ENCODE measurements at places on chromosomes 5 and 9. TPM values are rescaled to one million over a fixed set of nuclear protein-coding genes. Genes with fewer than 3 reads are reported as not detected.

The C8G gene
- 1.4 TPM for total RNA-seq

The ARL14EPL gene
- 0.58 TPM for total RNA-seq

- DNase-seq, result no peak
Measured at GRCh38 chr5:132799392-132799791, 13.7 kb upstream of the SOWAHA start.

- DNase-seq, result no peak
Measured at GRCh38 chr9:13448482-13448881, 169.0 kb upstream of the MPDZ start.

GRCh38 chr9:128384801-128385495, 13.8 kb downstream of the URM1 start:
- no peak for DNase-seq

DNA sequence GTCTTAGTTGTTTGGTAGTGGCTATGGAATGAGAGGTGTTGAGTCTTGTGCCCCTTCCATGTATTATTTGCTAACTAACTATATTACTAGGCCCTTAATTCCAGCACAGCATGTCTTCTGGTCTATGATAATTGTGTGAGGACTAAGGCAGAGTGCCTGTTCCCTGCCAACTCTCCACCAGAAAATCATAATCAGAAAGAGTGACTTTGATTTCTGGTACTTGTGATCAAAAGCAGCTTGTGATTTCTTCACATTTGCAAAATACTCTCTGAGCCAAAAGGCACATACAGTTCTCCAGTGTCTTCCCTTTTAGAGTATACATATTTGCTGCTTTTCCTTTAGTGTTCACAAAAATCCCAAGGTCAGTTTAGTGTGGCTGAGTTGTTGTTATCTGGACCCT, 229.9 kb downstream of the GNA14 start:
- no peak for DNase-seq

- peak; percentile 36 for DNase-seq
Measured at GRCh38 chr9:125650271-125650737, 56.7 kb downstream of the MAPKAP1 start.

GRCh38 chr5:95102687-95103086, 182.2 kb downstream of the MCTP1 start:
- no peak for DNase-seq

GRCh38 chr5:180364306-180364856, 11.2 kb upstream of the GFPT2 start:
- DNase-seq, result no peak

- DNase-seq, result no peak
Measured at GRCh38 chr9:85038061-85038460, 368.5 kb downstream of the NTRK2 start.

The COL27A1 gene
- total RNA-seq, result 48.6 TPM

The F12 gene
- 1.00 TPM for total RNA-seq

- no peak for DNase-seq
Measured at GRCh38 chr9:37426846-37427245, 4.3 kb downstream of the GRHPR start.

The CAVIN4 gene
- total RNA-seq, result 2.5 TPM

GRCh38 chr5:8528106-8528505, 659.2 kb downstream of the MTRR start:
- DNase-seq, result no peak

The SLC36A2 gene
- not detected for total RNA-seq

The CARTPT gene
- not detected for total RNA-seq

- no peak for DNase-seq
Measured at GRCh38 chr9:13111778-13112177, 167.7 kb downstream of the MPDZ start.

- DNase-seq, result no peak
Measured at GRCh38 chr5:122262103-122262502, 49.9 kb upstream of the SNCAIP start.

The FGD3 gene
- total RNA-seq, result not detected

DNA sequence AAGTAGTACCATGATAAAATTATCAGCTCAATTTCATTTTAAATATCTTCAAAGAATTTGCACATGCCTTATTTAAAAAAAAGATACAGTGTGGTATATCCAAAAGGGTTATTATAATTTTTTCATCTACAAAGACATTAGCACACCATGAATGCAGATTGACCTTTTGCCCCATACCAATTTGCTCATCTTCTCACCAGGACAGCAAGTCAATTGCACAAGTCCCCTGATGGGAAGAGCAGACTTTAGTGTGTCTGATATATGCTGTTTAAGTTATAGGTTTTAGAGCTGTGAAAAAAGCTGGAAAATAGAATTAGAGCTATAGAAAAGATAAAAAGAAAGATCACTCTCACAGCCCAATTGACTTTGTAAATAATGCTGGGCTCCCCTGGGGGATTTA, 325.8 kb upstream of the CDH6 start:
- no peak for DNase-seq

The CA9 gene
- total RNA-seq, result not detected

GRCh38 chr9:103755986-103756385, 338.1 kb upstream of the SMC2 start:
- DNase-seq, result no peak

The ORM2 gene
- not detected for total RNA-seq

DNA sequence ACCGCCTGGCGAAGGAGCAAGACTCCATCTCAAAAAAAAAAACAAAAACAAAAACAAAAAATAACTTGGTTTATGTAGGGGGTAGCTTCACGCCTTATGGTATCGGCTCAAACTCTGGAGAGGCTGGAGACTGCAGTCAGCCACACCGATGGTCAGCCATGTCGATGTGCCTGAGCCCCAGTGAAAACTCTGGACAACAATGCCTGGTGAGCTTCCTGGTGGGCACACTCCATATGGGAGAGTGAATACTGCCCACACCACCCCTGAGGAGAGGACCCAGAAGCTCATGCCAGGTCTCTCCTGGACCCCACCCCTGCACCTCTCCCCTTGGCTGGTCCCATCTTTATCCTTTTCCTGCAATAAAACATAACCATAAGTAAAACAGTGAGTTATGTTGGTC, 19.6 kb downstream of the IPPK start:
- DNase-seq, result no peak

DNA sequence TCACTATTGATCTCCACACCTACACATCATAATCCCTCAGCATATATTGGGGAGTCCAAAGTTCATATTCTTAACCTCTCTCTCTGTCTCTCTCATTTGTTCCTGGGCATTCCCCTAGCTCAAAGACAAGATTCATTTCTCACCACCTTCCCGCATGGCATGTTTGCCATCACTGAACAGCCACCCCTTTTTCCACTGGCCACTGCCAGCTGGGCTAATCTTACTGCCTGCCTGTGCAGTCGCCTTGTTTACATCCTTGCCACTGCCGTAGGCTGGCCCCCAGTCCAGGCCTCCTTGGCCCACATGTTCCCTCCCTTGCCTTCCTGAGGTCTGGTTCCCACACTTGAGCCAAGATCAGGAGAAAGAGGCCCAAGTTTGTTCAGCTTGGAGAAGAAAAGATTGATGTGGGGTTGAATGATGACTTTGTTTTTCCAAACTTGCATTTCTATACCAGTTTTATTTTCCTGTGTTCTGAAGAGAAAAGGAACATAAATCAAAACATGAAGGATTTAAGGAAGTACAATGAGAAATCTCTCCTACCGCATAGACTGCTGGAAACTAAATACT, 80.2 kb downstream of the PLAC8L1 start:
- peak; percentile 93 for DNase-seq

- no peak for DNase-seq
Measured at GRCh38 chr9:24961762-24962161, 416.1 kb upstream of the IZUMO3 start.

The PPP1R26 gene
- 11.8 TPM for total RNA-seq

The MYO10 gene
- total RNA-seq, result 144 TPM

The LHX2 gene
- total RNA-seq, result not detected

DNA sequence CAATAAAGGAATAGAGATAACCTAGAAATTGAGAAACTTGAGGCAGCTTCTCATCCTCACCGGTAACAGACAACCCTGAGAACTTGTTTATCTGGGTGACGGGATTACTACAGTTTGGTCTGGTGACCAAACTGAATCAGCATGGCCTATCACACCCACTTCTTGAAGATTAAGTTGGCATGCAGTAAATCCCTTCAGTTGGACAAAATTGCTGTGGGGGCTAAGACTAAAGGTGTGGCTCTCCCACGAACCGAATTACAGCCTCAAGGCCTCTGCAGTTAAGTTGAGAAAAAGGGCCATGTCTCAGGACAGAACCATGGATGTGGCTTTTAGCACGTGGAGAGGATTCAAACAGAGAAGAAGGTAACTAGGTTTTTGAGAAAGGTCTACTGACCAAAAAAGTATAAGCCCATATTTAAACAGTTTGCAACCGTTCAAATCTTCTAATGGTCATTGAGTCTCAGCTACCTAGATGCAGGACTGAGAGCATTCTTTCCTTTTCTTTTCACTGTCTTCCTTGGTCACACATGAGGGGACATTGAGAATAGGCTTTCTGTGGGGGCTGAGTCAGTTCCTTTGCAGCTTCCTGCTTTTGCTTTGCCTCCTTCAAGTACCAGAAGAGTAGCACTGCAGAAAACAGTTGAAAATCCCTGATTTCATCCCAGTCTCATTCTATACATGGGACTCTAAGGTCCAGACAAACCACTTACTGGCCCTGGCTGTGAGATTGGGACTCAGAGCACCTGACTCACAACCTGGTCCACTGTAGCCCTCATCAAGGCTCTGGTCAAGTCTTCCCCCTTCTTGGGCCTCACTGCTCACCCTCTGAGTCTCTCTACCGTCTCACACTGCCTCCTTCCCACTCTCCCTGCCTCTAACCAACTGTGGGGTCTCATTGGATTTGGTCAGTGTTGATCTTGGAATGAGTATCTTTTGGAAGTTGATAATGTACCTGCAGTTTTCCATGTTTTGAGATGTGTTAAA, 30.9 kb downstream of the PDE6A start:
- peak; percentile 61 for DNase-seq

DNA sequence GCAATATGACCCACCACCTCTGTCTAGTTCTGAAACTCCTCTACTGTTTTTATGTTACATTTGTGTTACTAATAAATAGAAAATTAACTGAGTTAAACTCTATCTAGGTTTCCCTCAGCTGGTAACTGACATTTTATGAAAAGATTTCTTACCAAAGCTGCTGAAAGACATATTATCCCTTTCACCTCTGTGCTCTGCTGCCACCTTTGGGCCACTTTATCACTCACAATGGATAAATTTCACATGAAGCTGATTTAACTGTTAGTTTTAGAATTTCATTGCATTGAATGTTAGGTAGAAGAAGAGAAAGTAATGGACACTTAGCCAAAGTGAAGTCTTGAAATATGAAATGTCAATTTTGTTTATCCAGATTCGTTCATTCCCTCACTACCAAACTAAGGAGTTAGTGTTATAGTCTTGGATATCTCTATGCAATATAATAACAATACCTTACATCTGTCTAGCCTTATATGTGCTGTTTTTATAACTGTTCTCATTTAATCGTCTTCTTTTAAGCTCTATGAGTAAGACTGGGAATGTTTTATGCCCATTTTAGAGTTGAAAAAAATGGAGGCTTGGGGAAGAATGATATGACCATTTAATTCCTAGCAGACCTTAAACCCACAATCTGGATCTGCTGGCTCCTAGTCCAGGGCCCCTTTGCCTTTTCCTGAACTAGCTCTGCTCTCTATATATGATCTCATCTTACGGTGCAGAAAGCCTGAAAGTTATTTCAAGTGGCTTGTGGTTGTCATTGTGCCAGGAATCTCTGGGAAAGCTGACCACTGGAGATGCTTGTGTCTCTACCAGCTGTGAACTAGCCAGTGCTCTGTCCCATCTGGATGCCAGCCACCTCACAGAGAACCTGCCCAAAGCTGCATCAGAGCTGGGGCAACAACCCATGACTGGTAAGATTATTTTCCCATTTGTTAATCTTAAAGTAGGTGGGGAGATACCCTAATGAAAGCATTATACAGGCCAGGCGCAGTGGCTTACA, 97.1 kb downstream of the GOLPH3 start:
- DNase-seq, result peak; percentile 74

- DNase-seq, result peak; percentile 16
Measured at GRCh38 chr9:20570756-20571155, 51.5 kb downstream of the MLLT3 start.

- DNase-seq, result no peak
Measured at GRCh38 chr5:153742060-153742459, 251.6 kb downstream of the GRIA1 start.

DNA sequence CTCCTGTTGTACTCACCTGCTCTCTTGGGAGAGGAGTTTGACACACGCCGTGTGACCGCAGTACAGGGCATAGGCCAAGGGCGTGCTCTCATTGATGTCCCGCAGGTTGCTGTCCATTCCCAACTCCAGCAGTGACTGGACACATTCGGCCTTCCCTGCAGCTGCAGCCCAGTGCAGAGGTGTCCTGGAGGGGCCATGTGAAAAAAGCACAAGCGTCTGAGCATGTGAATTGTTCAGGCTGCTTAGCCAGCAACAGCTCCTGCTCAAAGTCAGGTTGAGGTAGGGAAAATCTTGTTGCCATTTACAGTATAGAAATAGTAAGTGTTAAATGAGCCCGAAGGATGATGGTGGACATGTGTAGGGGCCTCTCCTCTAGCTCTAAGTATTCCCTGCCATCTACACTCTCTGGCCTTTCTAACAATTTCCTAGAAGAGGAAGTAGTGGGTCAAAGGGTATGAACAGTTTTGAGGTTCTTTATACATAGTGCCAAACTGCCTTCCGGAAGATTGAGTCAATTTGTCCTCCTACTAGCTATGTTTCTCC, 116.5 kb downstream of the ANKRD55 start:
- DNase-seq, result peak; percentile 78

The ANKRD31 gene
- not detected for total RNA-seq

DNA sequence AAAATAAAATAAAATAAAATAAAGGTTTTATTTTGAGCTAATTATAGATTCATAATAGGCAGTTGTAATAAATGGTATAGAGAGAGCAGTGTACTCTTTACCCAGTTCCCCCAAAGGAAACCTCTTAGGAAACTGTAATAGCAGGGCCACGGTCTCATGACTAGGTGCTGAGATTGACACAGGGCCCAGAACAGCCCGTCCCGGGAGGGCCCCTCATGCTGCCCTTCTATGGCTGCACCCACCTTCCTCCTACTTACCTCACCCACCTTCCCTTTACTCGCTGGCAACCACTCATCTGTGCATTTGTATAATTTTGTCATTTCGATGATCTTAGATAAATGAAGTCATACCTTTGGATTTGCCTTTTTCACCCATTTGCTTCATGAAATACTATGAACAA, 16.1 kb downstream of the CACNA1B start:
- no peak for DNase-seq

The LCN9 gene
- not detected for total RNA-seq

GRCh38 chr5:143023411-143024096, 253.4 kb downstream of the ARHGAP26 start:
- DNase-seq, result no peak

DNA sequence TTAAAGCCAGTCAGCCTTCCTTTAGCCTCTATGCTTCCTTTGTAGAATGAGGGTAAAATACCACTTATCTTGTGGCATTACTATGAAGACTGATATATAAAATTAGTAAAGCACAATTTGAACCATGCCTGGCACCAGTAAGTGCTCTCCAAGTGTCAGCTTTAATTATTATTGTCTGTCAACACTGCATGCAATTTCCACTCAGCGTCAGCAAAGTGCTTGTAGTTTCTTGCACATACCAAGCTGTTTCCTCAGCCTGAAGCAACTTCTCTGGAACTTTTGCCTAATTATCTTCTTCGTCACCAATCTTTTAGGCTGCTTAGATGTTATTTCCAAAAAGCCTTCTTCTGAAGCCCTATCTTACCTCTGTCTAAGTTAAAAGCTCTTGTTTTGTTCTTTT, 177.3 kb downstream of the CDC42SE2 start:
- no peak for DNase-seq

All from endothelial cell of umbilical vein (primary cell).